ENCODE measurements at places on chromosomes 5 and 9. TPM values are rescaled to one million over a fixed set of nuclear protein-coding genes. Genes with fewer than 3 reads are reported as not detected.

FBP2 gene
- not detected for total RNA-seq

KCNIP1 gene
- total RNA-seq: 0.24 TPM

PCDHB13 gene
- 1.5 TPM for total RNA-seq

DNA sequence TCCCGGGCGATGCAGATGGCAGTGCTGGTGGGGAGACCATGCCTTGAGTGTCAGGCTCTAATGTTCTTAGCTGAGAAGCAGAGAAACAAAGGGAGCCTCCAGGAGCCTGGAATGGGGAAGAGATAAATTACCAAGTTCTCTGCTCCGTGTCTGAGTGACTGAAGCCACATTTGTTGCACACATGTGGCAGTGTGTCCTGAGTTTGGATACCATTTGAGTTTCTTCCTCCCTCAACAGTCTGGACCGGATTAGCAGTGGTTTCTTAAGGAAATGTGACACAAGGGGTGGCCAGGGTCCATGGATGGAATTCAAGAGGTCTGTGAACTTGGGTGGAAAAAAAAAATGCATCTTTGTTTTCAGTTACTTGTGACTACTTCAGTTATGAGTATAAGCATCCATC is 50.7 kb upstream of the GARNL3 start:
- no peak for DNase-seq

DNA sequence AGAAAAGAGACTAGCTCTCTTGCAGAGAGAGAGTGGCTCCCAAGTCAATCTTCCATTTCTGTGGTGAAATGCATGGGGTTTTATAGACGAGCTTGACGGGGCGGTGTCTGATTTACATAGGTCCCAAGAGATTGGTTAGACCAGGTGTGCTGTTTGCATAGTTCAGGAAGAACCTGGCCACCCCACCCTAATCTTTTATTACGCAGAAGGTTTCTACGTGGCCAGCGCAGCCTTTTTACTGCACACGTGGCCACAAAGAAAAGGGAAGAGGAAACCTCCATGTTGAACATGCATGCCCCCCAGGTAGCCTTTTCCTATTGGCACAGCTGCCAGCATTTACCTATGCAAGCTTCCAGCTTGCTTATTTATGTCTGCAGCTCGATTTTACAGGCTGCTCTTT is 92.1 kb downstream of the CAVIN4 start:
- no peak for DNase-seq

C1QTNF3 gene
- total RNA-seq: 1.1 TPM

GRCh38 chr5:33657176-33657575 is 216.4 kb downstream of the TARS1 start:
- DNase-seq: no peak

ACTBL2 gene
- not detected for total RNA-seq

DNA sequence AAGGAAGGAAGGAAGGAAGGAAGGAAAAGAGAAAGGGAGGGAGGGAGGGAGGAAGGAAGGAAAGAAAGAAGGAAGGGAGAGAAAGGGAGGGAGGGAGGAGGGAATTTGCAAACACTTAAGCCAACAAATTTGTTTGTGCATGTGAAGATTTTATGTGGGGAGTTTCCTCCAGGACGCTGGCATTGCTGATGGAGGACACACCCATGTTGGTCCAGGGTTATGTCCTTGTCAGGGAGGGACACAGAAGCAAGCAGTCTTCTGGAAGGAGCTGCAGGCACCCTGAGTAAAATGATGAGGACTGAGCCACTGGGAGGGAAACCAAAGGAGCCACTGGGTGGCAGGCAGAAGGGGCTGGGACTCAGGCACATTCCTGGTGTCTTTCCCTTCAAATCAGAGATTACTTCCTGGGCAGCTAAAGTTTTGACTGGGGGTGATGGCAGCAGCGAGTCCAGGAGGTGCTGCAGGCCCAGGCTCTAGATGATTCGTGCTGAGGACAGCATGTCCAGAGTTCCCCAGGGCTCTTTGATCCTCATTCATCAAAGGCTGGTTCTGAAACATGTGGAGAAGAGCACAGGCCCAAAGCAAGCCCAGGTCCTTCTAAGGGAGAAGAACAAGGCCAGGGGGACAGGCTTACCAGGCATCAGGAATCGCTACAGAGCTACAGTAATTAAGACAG is 109.2 kb downstream of the PAX5 start:
- no peak for DNase-seq

- DNase-seq: no peak
Observed at GRCh38 chr5:170464280-170465127, 39.3 kb upstream of the KCNIP1 start.

DNA sequence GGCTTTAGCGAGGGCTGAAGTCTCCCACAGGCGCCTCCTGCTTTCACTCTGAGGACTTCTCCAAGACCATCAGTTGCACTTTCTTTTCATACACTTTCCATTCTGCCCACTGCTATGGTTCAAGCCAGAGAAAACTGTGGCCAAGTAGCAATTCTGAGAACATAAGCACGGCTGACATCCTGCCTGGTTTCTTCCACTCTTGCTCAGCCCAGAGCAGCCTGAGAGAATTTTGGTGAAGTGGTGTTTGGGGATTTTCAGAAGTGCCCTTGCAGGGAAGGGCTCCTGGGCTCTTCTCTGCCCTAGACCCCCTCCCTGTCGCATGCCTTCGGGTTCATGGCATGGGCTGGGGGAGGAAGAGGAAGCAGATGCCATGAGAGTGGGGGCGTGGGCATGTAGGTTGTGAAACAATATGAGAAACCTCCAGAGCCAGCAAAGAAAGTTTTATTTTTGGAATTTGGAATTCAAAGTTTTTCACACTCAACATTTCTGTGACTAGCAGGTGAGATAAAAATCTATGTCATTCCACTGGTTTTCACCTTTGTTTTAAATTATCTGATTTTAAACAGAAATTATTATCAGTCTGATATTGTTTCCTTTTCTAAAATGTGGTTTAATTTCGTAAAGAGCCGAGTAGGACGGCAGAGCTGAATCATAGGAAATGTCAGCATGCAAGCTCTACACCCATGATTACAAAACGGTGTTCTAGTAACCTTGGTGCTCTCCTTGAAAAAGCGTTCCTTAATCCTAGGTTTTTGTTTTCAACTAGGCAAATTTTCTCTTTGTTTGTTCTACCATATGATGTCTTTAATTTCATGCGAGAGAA is 27.8 kb upstream of the TNFSF8 start:
- no peak for DNase-seq

DNA sequence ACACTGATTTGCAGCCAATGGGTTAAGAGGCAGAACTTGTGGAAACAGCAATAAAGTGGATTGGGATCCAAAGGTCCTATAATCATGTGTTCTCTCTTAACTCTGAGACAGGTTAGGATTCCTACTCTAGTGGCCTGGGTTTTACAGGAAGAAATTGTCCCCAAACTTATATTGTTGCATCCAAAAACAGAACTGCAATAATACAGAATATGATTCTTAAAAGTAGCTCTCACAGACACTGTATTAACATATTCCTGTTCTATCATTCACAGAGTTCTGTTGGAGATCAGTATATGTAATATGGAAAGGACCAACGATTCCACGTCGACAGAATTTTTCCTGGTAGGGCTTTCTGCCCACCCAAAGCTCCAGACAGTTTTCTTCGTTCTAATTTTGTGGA is at the start of gene OR13C8:
TSS of gene OR13C8 (plus strand) at position 301 of the 400 bp plus-strand sequence. CDS start at position 301, 0 bp downstream.
- no peak for DNase-seq

GRCh38 chr5:57316798-57317327 is 143.0 kb downstream of the GPBP1 start:
- no peak for DNase-seq

NTNG2 gene
- total RNA-seq: 0.52 TPM

DNA sequence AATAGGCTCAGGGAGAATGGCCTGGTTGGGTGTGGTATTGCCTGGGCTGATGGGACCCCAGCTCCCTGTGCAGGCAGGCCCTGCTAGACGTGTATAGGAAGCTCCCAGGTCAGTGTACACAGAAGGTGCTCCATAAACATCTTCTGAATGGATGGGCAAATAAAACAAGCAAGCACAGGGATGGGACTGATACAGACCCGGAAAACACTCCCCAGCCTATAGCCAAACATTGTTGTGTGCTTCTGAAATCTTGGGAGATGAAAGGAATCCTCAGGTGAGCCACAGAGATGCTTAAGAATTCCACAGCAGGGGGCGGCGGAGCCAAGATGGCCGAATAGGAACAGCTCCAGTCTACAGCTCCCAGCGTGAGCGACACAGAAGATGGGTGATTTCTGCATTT is 151.8 kb downstream of the ENTREP1 start:
- DNase-seq: peak; percentile 55

- DNase-seq: peak; percentile 33
Observed at GRCh38 chr5:132667761-132668705, 5.8 kb upstream of the IL4 start.

THBS4 gene
- 18.6 TPM for total RNA-seq

MUSK gene
- not detected for total RNA-seq

DNA sequence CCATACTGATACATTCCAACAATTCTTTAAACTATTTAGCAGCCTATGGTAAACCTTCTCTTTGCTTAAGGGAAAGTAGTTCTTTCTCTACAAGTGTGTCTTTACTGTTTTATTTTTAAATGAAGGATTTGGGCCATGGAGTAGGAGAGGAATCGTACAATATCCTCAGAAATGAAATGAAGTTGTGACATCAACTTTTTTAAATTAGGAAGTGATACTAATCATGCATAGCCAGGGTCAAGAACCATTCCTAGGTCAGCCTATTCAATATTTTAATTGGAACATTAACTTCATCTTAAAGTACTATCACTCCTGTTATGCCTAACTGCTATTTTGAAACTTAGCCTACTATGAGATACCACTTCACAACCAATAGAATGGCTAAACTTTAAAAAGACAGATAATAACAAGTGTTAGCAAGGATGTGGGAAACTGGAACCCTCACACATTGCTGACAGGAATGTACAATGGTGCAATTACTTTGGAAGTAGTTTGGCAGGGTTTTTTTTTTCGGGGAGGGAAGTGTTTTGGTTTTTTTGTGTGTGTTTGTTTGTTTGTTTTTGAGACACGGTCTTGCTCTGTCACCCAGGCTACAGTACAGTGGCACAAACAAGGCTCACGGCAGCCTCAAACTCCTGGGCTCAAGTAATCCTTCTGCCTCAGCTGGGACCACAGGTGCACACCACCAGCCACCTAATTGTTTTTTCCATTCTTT is 10.7 kb downstream of the AGTPBP1 start:
- no peak for DNase-seq

- DNase-seq: no peak
Observed at GRCh38 chr5:95986001-95986400, 24.4 kb upstream of the ELL2 start.

EMB gene
- total RNA-seq: 38.1 TPM

GRCh38 chr5:56211298-56211865 is 21.7 kb downstream of the ANKRD55 start:
- DNase-seq: no peak

CRB2 gene
- total RNA-seq: 2.9 TPM

DNA sequence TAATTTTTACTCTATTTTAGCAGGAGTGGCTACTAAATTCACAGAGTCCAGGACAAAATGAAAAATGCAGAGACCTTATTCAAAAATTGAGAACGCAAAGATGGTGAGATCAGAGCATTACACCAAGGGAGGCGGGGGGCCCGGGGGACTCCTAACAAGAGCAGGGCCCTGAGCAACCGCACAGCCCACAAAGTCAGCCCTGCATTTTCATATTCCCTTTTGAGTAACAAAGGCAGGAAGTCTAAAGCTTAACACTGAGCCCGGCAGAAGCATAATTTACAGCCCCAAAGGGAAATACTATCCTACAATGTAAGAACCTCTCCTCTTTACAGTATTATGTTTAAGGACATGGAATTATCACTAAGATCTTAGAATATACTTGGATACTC is 69.4 kb downstream of the TLE1 start:
- no peak for DNase-seq

- DNase-seq: no peak
Observed at GRCh38 chr5:77369566-77369965, 122.5 kb downstream of the WDR41 start.

DNA sequence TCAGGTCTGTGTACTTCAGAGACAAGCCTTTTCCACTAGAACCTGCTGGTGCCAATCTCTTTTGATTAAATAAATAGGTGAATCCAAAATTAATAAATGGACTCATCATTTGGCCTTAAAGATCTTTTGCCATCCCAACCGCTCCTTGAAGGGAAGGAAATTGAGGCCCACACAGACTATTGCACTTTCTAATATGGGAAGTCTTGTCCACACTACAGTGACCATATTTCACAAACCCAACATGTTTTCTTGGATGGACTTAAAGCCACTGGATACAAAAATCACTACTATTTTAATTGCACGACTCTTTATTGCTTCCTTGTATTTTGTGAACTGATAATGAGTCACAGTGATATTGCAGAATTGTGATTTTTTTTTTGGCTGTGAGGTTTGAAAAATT is 135.0 kb downstream of the DIRAS2 start:
- no peak for DNase-seq

GRCh38 chr9:138028596-138028995 is 151.0 kb downstream of the CACNA1B start:
- peak; percentile 22 for DNase-seq

SPINK5 gene
- 6.0 TPM for total RNA-seq

DNA sequence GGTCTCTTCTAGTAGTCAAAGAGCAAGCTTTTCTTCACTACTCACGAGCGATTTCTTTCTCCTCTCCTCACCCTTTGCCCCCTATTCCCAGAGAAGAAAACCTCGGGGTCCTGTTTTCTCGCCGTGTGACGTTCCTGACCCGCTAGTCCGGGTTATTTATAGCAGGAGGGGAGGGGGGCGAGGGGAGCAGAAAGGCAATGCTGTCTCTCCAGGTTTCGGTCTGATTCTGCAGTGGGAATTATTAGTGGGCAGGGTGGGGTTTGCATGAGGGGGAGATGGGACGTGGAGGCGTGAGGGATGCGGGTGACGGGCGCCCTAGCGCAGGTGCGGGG is 847 bp upstream of the GABRB2 start:
- no peak for DNase-seq

GRCh38 chr9:75541734-75542133 is 348.7 kb upstream of the PCSK5 start:
- DNase-seq: no peak

DNA sequence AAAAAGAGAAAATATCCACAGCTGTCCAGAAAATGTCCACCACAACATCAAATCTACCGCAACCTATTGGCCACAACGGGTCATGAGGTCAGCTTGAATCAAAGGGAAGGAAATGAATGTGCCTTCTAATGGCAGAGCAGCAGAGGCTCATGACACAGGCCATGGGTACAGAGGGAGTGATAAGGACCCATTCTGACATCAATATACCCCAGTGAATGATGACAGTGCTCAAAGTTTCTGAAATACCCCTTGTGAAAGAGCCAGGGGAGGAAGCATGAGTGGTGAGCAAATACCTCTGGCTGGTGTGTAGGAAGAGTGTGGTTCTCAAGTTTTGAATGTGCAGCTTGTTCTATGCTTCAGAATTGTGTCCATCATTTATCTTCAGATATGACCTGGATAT is 348.2 kb downstream of the IRX1 start:
- DNase-seq: no peak

GRCh38 chr9:78519786-78520185 is 222.9 kb downstream of the PSAT1 start:
- DNase-seq: no peak

HDAC3 gene
- total RNA-seq: 98.5 TPM

GRCh38 chr5:53100606-53101005 is 9.0 kb downstream of the MOCS2 start:
- DNase-seq: no peak

- no peak for DNase-seq
Observed at GRCh38 chr9:75658301-75658905, 232.1 kb upstream of the PCSK5 start.

ADCY2 gene
- total RNA-seq: 31.3 TPM

GRCh38 chr5:61525512-61526206 is 193.6 kb downstream of the ZSWIM6 start:
- no peak for DNase-seq

PCDHGA3 gene
- 0.94 TPM for total RNA-seq

- no peak for DNase-seq
Observed at GRCh38 chr9:120389300-120389699, 190.7 kb downstream of the CDK5RAP2 start.
